ENCODE measurements at places on chromosomes 6 and 20. TPM values are rescaled to one million over a fixed set of nuclear protein-coding genes. Genes with fewer than 3 reads are reported as not detected.
A peak's percentile ranks its signal among the peaks of the same experiment; 100 is the strongest.

GRCh38 chr6:90315986-90316385, 19.3 kb upstream of the BACH2 start:
- no peak for DNase-seq
- no peak overlapping the region for H3K4me3 ChIP-seq
- H3K4me1 ChIP-seq, result no peaks in the 10 kb centered on the region
- H3K27ac ChIP-seq, result no peak overlapping the region
- H3K36me3 ChIP-seq, result no peaks in the 10 kb centered on the region

DNA sequence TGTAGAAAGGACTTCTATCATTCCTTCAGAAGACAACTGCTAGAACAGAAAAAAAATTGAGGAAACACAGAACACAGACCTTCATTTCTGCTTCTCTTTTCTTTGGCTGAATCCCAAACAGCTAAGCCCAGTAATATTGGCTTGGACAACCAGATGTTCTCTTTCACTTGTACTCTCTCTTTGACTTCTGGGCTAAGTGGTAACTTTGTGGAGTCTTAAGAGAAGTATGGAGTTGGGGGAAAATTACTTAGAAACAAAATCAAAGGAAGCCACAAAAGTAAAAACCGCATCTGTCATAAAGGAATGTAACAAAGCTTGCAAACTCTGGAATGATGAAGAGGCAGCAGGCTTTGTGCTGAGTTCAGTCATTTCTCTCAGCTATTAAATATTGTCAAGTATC, 587.5 kb downstream of the CBLN4 start:
- no peaks in the 10 kb centered on the region for H3K36me3 ChIP-seq
- no peak overlapping the region for H3K27ac ChIP-seq
- no peaks in the 10 kb centered on the region for H3K27me3 ChIP-seq

- no peaks in the 10 kb centered on the region for H3K36me3 ChIP-seq
- H3K27ac ChIP-seq, result no peak overlapping the region
Measured at GRCh38 chr20:478010-478948, 15.9 kb upstream of the TBC1D20 start.

DNA sequence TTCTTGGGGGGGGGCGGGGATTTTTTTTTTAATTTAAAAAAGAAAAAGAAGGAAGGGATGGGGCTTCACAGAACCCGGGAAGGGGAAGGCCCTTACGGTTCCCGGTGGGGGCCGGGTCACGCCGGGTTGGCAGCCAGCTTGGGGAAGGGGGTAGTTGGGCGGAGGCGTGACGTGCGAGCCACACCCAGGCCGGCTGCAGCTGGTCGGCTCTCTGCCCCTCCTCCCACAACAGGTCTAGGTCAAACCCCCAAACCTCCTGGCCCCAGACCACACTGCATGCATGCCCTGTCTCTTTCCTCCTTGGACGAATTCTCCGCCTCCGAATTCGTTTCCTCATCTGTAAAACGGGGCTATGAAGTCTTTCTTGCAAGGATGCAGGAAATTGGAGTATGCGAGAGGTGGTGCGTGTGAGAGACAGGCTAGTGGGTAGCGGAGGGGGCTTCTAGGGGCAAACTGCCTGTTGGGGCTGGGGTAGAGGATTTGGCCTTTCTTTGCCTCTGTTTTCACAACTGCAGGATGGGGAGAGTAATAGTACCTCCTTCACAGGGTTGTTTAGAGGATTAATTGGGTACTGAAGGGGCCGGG, 828 bp downstream of the HCK start:
- H3K4me3 ChIP-seq, result no peak overlapping the region
- H3K36me3 ChIP-seq, result no peaks in the 10 kb centered on the region
- peaks cover 83% of the 10 kb centered on the region for H3K27me3 ChIP-seq
- DNase-seq, result no peak

DNA sequence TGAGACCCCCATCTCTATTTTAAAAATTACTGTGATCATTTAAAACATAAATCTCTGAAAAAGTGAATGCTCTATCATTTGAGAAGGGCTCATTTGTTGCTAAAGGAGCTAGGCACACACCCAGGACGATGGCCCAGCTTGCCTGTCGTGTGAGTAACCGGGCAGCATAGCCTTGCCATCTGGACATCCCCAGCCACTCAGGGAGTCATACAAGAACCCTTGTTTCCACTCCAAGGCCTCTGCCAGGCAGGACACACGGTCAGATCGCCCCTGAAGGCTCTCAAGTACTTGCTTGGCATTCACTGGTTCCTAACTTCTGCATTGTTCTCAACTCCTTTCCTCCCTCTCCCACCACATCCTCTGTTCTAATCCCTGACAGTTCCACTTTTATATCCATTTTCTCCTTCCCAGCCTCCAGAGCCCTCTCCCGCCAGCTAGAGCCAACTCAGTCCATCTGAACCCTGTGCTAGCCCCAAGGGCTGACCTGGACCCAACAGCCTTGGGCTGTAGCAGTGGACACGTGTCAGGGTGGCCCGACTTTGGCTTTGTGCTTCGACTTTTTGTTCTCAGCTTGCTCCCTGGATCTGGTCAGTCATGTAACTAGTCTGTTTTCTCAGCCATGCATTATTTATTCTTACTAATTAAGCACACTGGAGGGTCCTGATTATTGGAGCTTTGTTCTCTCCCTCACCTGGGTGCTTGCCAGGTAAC, 15.7 kb upstream of the EZR start:
- H3K4me1 ChIP-seq, result peaks cover 15% of the 10 kb centered on the region
- H3K27me3 ChIP-seq, result no peaks in the 10 kb centered on the region
- H3K27ac ChIP-seq, result peak overlapping the region; percentile 89
- H3K4me3 ChIP-seq, result no peak overlapping the region

- H3K36me3 ChIP-seq, result no peaks in the 10 kb centered on the region
- H3K4me3 ChIP-seq, result no peak overlapping the region
- H3K4me1 ChIP-seq, result no peaks in the 10 kb centered on the region
- no peak for DNase-seq
- peaks cover 11% of the 10 kb centered on the region for H3K27me3 ChIP-seq
Measured at GRCh38 chr20:41359541-41360011, 7.0 kb downstream of the EMILIN3 start.

GRCh38 chr6:135703007-135703406, 148.5 kb upstream of the PDE7B start:
- no peaks in the 10 kb centered on the region for H3K27me3 ChIP-seq
- no peaks in the 10 kb centered on the region for H3K36me3 ChIP-seq
- DNase-seq, result no peak

- no peak for DNase-seq
- no peak overlapping the region for H3K27ac ChIP-seq
- H3K36me3 ChIP-seq, result no peaks in the 10 kb centered on the region
- no peaks in the 10 kb centered on the region for H3K4me1 ChIP-seq
- H3K27me3 ChIP-seq, result no peaks in the 10 kb centered on the region
- H3K4me3 ChIP-seq, result no peak overlapping the region
Measured at GRCh38 chr6:135128268-135128914, 52.7 kb upstream of the MYB start.

GRCh38 chr20:9514461-9515213, at the start of gene LAMP5:
Gene LAMP5, plus strand, starts transcription at chr20:9514590. Its CDS starts 263 bp downstream, at chr20:9514853.
- DNase-seq, result peak; percentile 62
- H3K4me1 ChIP-seq, result peaks cover 22% of the 10 kb centered on the region
- H3K4me3 ChIP-seq, result no peak within 1 kb of the TSS

GRCh38 chr6:17820055-17820454, 113.3 kb upstream of the NUP153 start:
- peaks cover 4% of the 10 kb centered on the region for H3K4me1 ChIP-seq
- H3K27me3 ChIP-seq, result no peaks in the 10 kb centered on the region
- DNase-seq, result no peak
- no peak overlapping the region for H3K4me3 ChIP-seq

- H3K4me3 ChIP-seq, result no peak overlapping the region
- DNase-seq, result no peak
- H3K36me3 ChIP-seq, result no peaks in the 10 kb centered on the region
- no peaks in the 10 kb centered on the region for H3K27me3 ChIP-seq
- H3K27ac ChIP-seq, result no peak overlapping the region
Measured at GRCh38 chr20:4545526-4545925, 176.2 kb upstream of the PRND start.

DNA sequence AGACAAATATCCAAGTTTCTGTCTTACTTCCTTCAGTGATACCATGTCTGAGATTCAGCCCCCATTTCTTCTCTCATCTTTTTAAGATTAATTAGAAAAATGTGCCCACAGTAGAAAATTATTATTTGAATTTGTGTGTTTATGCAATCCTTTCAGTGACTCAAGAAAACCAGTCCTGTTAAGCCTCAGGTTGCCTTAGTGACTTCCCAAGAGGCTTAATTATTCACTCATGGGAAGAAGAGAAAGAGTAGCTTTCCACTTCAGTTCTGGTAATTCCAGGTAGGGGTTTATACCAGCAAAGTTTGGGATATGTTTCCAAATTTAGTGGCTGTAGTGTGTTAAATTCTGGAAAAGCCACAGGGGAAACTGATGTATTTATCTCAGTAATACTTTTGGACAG, 149.1 kb downstream of the RIMS1 start:
- no peak overlapping the region for H3K27ac ChIP-seq
- DNase-seq, result no peak
- no peaks in the 10 kb centered on the region for H3K27me3 ChIP-seq

GRCh38 chr6:140893432-140893831, 1239.3 kb upstream of the GJE1 start:
- H3K27ac ChIP-seq, result no peak overlapping the region
- H3K4me3 ChIP-seq, result no peak overlapping the region

DNA sequence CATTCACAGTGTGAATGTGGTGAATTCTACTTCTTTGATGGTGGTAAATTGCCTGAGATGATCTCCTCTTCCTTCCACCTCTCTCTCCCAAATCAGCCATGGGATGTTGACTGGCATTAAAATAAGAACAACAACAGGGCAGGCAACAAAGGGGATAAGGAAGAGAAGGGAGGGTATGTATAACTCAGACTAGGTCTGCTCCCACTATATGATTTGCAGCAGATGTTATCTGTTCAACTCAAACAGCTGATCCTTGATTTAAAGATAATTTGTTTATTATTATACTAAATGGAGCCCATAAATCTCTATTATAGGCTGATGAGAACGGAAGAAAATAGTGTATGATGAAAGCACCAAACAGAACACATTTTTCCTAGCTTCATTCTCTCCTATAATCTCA, 262.0 kb downstream of the BTBD3 start:
- DNase-seq, result no peak
- peaks cover 5% of the 10 kb centered on the region for H3K4me1 ChIP-seq
- no peak overlapping the region for H3K27ac ChIP-seq
- H3K36me3 ChIP-seq, result no peaks in the 10 kb centered on the region

- H3K27ac ChIP-seq, result no peak overlapping the region
- H3K4me3 ChIP-seq, result no peak overlapping the region
- no peaks in the 10 kb centered on the region for H3K27me3 ChIP-seq
- no peaks in the 10 kb centered on the region for H3K4me1 ChIP-seq
Measured at GRCh38 chr6:113315165-113315564, 542.0 kb upstream of the MARCKS start.

- H3K4me3 ChIP-seq, result no peak overlapping the region
- DNase-seq, result peak; percentile 10
- H3K27me3 ChIP-seq, result no peaks in the 10 kb centered on the region
- H3K27ac ChIP-seq, result peak overlapping the region; percentile 42
- H3K36me3 ChIP-seq, result no peaks in the 10 kb centered on the region
- no peaks in the 10 kb centered on the region for H3K4me1 ChIP-seq
Measured at GRCh38 chr6:18477301-18477941, 90.3 kb downstream of the RNF144B start.

GRCh38 chr6:40874495-40874894, 164.5 kb downstream of the UNC5CL start:
- H3K27ac ChIP-seq, result no peak overlapping the region
- no peak overlapping the region for H3K4me3 ChIP-seq
- no peaks in the 10 kb centered on the region for H3K4me1 ChIP-seq
- no peak for DNase-seq
- no peaks in the 10 kb centered on the region for H3K36me3 ChIP-seq
- H3K27me3 ChIP-seq, result no peaks in the 10 kb centered on the region

GRCh38 chr6:70310063-70310694, 7.3 kb upstream of the COL9A1 start:
- DNase-seq, result peak; percentile 63
- no peak overlapping the region for H3K27ac ChIP-seq
- no peaks in the 10 kb centered on the region for H3K4me1 ChIP-seq
- H3K4me3 ChIP-seq, result no peak overlapping the region
- peaks cover 3% of the 10 kb centered on the region for H3K27me3 ChIP-seq
- no peaks in the 10 kb centered on the region for H3K36me3 ChIP-seq

GRCh38 chr6:45075246-45075645, 252.9 kb upstream of the RUNX2 start:
- H3K36me3 ChIP-seq, result no peaks in the 10 kb centered on the region
- no peak overlapping the region for H3K4me3 ChIP-seq
- H3K4me1 ChIP-seq, result no peaks in the 10 kb centered on the region
- peak overlapping the region; percentile 3 for H3K27ac ChIP-seq
- H3K27me3 ChIP-seq, result no peaks in the 10 kb centered on the region

DNA sequence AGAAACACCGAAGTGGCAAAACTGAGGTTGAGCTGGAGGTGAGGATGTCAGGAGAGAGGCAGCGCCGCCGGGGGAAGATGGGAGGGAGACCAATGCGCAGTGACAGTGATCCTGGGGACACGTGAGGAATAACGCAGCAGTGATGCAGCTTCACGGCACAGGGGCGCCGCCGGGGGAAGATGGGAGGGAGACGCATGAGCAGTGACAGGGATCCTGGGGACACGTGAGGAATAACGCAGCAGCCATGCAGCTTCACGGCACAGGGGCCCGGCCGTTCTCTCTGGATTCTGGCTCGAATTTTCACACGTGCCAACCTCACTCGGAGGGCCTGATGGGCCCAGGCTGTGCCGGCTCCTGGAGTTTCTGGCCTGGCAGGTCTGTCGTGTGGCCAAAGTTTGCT, 94.7 kb downstream of the SMOC2 start:
- no peak for DNase-seq
- peaks cover 2% of the 10 kb centered on the region for H3K27me3 ChIP-seq
- no peak overlapping the region for H3K4me3 ChIP-seq
- H3K4me1 ChIP-seq, result peaks cover under 1% of the 10 kb centered on the region

DNA sequence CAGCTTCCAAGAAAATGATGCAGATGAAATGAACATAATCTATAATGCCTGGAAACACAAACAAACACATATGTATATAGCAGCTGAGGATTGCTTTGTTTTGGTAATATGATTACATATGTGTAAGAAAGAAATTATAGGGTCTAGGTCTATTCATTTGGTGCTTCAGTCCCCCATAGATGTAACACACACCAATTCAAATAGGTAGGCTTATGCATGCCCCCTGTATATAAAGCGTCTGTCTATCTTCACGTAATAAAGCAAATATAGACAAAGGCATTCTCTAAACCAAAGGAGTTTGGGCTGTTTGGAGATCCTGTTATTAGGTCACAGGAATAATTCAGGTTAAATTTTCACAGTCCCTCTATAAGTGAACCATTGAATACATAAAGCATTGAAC, 270.4 kb upstream of the SGK1 start:
- no peak overlapping the region for H3K27ac ChIP-seq
- H3K4me1 ChIP-seq, result no peaks in the 10 kb centered on the region
- no peak overlapping the region for H3K4me3 ChIP-seq
- no peaks in the 10 kb centered on the region for H3K27me3 ChIP-seq
- no peaks in the 10 kb centered on the region for H3K36me3 ChIP-seq

- DNase-seq, result peak; percentile 18
- peak overlapping the region; percentile 85 for H3K4me3 ChIP-seq
- H3K27me3 ChIP-seq, result no peaks in the 10 kb centered on the region
- no peaks in the 10 kb centered on the region for H3K36me3 ChIP-seq
- peak overlapping the region; percentile 25 for H3K27ac ChIP-seq
- H3K4me1 ChIP-seq, result peaks cover 11% of the 10 kb centered on the region
Measured at GRCh38 chr6:97282238-97282725, 734 bp downstream of the MMS22L start.

- H3K27me3 ChIP-seq, result peaks cover 37% of the 10 kb centered on the region
- H3K36me3 ChIP-seq, result no peaks in the 10 kb centered on the region
Measured at GRCh38 chr20:64050261-64051032, 1.0 kb upstream of the SOX18 start.

DACT2 gene
- 9.2 TPM for total RNA-seq

BCAS1 gene
- total RNA-seq, result 9.8 TPM

GPX5 gene
- not detected for total RNA-seq

BHLHE23 gene
- not detected for total RNA-seq

IPCEF1 gene
- 0.80 TPM for total RNA-seq

TMEM244 gene
- total RNA-seq, result not detected

SLC17A2 gene
- total RNA-seq, result 7.7 TPM

Data from hepatocyte (in vitro differentiated cells).